Bladder microvascular endothelial cell (primary cell): ENCODE measurements at places on chromosomes 2 and 18. TPM values are rescaled to one million over a fixed set of nuclear protein-coding genes. Genes with fewer than 3 reads are reported as not detected.

LIMS2 gene
- total RNA-seq, result 11.2 and 20.9 TPM in 2 replicates

IL36A gene
- not detected in 2 replicates for total RNA-seq

CDKL4 gene
- total RNA-seq, result 0.16 and 0.19 TPM in 2 replicates

TRABD2A gene
- 0.32 and 0.38 TPM in 2 replicates for total RNA-seq

KCNS3 gene
- 0.31 and 0.65 TPM in 2 replicates for total RNA-seq

BMPR2 gene
- total RNA-seq, result 26.4 and 104 TPM in 2 replicates

ZBTB7C gene
- under 0.01 TPM in 1 of 2 replicates, not detected in the other for total RNA-seq

IL1F10 gene
- not detected in 2 replicates for total RNA-seq

TUBA4B gene
- not detected in 2 replicates for total RNA-seq

FOXI3 gene
- not detected in 2 replicates for total RNA-seq

DSC2 gene
- 0.13 and 0.49 TPM in 2 replicates for total RNA-seq

CXCR4 gene
- 83.7 and 130 TPM in 2 replicates for total RNA-seq

RAB6C gene
- 0.06 TPM in 1 of 2 replicates, not detected in the other for total RNA-seq

LRRC30 gene
- not detected in 2 replicates for total RNA-seq

CREG2 gene
- total RNA-seq, result 0.06 and 0.65 TPM in 2 replicates

CCNT2 gene
- total RNA-seq, result 20.2 and 44.4 TPM in 2 replicates

RAB6D gene
- total RNA-seq, result 0.19 TPM in 1 of 2 replicates, not detected in the other

SERPINB3 gene
- total RNA-seq, result not detected in 2 replicates

SCLY gene
- 18.5 and 23.3 TPM in 2 replicates for total RNA-seq

TMEM17 gene
- 0.65 and 1.1 TPM in 2 replicates for total RNA-seq

MGAT4A gene
- total RNA-seq, result 23.8 and 25.7 TPM in 2 replicates

CFC1 gene
- not detected in 2 replicates for total RNA-seq

IL18RAP gene
- under 0.01 TPM in 1 of 2 replicates, not detected in the other for total RNA-seq

DNAJC5G gene
- total RNA-seq, result 0.16 and 4.4 TPM in 2 replicates

PDK1 gene
- 4.7 and 6.7 TPM in 2 replicates for total RNA-seq

KCNIP3 gene
- under 0.01 and 0.06 TPM in 2 replicates for total RNA-seq

TDRD15 gene
- not detected in 2 replicates for total RNA-seq

PDE6D gene
- 16.4 and 21.0 TPM in 2 replicates for total RNA-seq

ASB18 gene
- total RNA-seq, result 0.25 TPM in 1 of 2 replicates, not detected in the other

ACKR3 gene
- total RNA-seq, result 13.1 and 26.0 TPM in 2 replicates

GALNT14 gene
- 0.13 and 0.32 TPM in 2 replicates for total RNA-seq

PTH2R gene
- not detected in 2 replicates for total RNA-seq

KCNF1 gene
- total RNA-seq, result 0.16 and 3.1 TPM in 2 replicates

CNTNAP5 gene
- total RNA-seq, result under 0.01 TPM in 1 of 2 replicates, not detected in the other

LRRTM1 gene
- total RNA-seq, result not detected in 2 replicates

TXNDC2 gene
- not detected in 2 replicates for total RNA-seq

G6PC2 gene
- total RNA-seq, result not detected in 2 replicates

ABCA12 gene
- total RNA-seq, result under 0.01 TPM in 1 of 2 replicates, not detected in the other

QPCT gene
- total RNA-seq, result 7.1 and 13.4 TPM in 2 replicates
